ENCODE measurements at places on chromosomes 3 and 15.

- DNase-seq = peak; percentile 21
Measured at GRCh38 chr15:58269455-58270414, 131.6 kb downstream of the AQP9 start.

DNA sequence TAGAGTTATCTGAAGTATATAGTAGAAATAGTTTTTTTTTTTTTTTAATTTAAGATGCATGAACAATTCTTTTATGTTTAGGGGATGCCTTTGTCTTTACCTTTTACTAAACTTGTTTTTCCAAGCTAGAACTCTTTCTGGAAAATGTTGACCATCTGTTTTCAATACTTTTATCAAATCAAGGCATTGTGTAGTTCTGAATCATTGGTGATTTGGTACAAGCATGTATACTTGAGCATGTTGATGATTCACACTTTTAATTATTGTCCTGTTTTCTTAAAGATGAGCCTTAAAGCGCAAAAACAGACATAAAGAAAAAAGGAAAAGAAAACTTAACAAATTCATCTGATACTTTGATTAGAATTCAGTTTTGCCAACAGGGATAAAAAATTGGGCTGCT is 28.3 kb downstream of the PDCD6IP start:
- no peak for DNase-seq

DNA sequence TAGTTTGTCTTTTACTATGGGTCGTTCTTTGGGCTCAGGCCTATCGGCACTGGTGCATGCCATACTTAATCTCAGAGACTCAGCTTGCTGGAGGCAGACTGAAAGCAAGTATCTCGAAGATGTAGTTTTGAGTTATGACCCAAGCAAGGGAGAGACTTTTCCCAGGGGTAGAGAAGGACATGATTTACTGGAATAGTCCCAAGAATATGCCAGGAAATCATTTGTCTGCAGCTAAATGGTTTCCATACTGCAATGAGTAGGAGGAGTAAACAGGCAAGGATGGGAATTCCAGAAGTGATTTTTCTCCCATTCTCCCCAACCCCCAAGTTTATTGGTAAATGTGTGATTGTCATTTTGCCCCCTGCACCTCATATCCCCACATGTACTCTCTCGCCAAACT is 35.4 kb upstream of the LACTB start:
- DNase-seq = no peak

GRCh38 chr3:133479895-133480669 is 80.2 kb downstream of the BFSP2 start:
- DNase-seq = no peak

DNA sequence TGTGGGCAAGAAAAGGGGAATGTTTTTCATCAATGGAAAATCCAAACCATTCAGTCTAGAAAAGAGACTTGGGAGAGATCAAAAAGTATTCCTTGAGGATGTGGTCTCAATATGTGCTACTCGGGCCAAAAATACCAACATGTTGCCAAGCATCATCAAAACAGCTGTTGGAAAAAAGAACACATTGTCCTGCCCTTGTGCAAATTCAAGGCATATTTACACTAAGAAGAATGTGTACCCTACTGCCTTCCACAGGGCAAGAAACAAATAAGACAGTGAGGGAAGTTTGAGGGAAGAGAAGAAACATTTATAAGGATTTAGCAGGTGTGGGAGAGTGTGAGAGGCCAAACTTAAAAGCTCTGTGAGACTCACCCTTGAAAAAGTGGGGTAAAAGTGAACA is 252.1 kb downstream of the NTRK3 start:
- DNase-seq = no peak

GRCh38 chr15:75669191-75669878 is 21.6 kb downstream of the SNX33 start:
- no peak for DNase-seq

- DNase-seq = no peak
Measured at GRCh38 chr3:108125153-108125543, 34.3 kb upstream of the CD47 start.

DNA sequence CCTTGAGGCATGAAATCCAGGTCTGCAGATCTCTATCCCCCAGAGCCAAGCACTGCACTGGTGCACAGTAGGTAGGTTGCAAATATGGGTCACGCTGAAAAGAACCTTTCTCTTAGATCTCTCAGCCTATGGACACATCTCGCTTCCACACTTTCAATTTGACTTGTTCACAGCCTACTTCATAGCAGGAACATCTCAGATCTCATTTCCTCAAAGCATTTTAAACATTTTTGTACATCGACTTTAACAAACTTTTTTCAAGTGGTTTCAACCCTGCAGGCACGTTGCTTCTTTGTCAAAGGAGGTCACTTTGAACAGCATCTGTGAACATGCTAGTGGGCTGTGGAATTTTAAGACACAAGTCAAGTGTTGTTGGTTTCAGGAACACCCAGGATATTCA is 76.0 kb downstream of the SLC12A8 start:
- no peak for DNase-seq

GRCh38 chr15:58293622-58294550 is 137.9 kb upstream of the LIPC start:
- no peak for DNase-seq

DNA sequence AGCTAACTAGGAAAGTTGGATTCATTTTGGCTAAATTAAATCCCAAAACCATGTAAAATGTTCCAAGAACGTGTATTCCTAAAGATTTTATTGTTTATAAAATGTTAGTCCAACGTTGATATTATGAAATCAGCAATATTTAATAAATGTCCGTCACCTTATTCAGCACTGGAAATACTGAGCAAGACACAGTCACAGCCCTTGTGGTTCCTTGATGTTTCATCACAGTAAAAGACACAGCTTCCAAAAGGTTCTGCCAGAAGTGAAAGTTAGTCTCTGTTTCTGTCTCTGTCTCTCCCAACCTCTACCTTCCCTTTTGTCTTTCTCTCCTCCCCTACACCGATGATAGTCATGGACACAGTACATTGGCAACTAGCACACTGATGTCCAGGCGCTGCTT is 82.2 kb upstream of the BOC start:
- no peak for DNase-seq

GRCh38 chr3:48562367-48563095 is 1.1 kb downstream of the UCN2 start:
- DNase-seq = no peak

GRCh38 chr15:47266566-47266965 is 450.7 kb upstream of the SEMA6D start:
- DNase-seq = no peak

- DNase-seq = no peak
Measured at GRCh38 chr15:57708047-57708446, 1.5 kb downstream of the POLR2M start.

GRCh38 chr15:77658304-77658703 is 25.6 kb upstream of the LINGO1 start:
- DNase-seq = no peak

- no peak for DNase-seq
Measured at GRCh38 chr3:126704494-126705214, 614 bp downstream of the CHCHD6 start.

GRCh38 chr3:193928354-193929209 is 207.4 kb upstream of the HES1 start:
- DNase-seq = no peak

DNA sequence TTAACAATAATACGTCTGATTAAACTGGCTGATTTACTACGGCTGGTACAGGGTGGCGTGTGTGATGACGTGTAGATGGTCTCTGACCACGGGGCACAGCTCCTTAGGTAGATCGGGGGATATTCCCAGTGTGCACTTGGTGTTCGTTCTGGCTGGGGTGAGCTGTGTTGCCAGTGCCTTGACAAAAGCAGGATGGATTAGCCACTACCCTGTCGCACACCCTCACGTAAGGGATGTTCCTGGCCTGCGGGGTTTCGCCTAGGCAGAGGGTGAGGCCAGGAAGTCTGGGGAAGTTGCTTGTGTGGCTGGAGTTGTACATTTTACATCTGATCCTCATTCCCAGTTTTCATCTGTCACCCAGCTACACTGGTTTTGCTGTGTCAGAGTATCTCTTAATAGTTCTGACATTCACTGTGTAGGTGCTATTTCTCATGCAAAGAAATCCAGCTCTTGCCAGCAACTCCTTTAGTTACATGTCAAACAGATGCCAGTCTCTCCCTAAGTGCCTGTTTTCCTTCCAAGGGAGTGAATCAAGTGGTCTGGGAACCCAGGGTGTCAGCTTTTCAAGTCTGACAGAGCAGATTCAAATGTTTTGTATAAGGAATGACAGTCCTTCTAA is 66.1 kb upstream of the CCR4 start:
- no peak for DNase-seq

- DNase-seq = no peak
Measured at GRCh38 chr15:101697488-101697887, 26.8 kb downstream of the TARS3 start.

DNA sequence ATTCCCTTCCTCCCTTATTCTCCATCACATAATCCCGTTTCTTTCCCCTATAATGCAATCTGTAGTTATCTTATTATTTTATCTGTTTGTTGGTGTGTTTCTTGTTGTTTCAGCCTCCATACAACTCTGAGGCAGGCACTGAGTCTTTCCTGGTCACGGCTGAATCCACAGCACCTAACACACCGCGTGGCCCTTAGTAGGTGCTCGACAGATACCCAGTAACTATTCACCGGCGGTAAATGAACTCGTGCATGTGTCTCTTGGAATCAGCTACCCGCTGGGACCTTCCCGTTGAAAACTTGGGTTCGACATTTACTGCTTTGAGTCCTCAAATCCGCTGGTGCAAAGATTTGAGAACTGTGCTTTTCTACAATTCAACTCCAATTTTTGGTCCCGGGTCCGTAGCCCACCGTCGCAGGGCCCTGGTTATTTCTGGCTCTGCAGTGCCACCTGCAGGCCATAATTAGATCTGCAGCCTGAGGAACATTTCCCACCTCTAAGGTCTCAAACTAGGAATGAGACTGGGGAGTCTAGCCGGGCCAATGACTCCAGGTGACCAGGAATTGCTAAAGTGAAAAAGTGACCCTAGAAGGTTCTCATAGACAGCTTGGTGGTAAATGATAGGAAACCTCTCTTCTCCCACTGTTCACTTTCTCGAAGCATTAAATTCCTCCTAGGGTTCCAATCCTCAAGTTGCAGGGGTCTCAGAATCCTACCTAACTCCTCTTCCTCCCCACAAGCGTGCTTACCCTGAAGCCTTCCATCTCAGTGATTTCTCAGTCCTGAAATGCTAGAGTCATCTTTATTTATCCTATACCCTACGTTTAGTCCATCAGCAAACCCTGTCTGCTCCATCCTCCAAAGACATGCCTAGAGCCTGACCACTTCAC is 40.0 kb upstream of the TRH start:
- DNase-seq = peak; percentile 48

DNA sequence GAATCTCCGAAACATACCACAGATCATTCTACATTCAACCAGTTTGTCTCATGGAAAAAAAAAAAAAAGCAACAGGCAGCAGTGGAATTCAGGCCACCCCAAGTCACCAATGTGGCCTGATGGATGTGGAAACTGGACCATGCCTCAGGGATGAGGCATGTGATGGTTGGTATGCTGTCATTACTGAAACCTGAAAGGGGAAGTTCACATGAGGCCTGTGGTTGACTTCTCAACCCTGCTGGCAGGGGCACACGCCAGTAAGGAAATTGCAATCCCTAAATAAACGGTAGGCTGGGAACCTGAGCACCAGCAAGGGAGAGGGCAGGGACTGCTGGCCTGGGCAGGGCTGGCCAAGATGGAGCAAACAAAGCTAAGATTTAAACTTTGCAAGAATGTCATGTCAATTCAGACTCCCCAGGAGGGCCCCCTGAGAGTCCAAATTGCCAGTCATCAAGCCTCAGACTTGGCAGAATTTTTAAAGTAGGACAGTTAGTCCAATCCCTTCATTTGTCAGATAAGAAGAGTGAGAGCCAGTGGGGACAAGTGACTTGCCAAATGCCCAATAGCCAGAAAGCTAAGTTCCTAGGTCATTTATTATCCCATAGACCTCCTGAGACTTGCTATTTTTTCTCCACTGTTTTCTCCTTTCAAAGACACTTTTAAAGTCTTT is 310.4 kb downstream of the ERC2 start:
- no peak for DNase-seq

- no peak for DNase-seq
Measured at GRCh38 chr3:134004841-134005240, 24.9 kb downstream of the SLCO2A1 start.

DNA sequence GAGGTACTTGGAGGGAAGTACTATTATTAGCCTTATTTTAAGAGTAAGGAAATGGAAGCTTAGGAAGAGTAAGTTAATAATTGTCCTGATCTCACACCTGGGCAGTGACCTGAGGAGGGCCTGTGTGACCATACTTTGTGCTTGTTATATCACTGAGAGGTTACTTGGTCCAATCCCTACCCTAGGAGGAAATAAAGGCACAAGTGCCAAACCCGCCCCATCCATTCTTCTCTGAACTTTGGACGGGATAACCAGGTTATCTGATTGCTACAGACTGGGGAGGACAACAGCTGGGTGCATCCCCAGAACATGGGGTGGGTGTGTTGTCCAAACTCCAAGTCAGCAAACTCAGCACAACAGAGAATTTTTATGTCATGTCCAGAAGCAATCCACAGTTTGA is 77.7 kb upstream of the NR2E3 start:
- no peak for DNase-seq

DNA sequence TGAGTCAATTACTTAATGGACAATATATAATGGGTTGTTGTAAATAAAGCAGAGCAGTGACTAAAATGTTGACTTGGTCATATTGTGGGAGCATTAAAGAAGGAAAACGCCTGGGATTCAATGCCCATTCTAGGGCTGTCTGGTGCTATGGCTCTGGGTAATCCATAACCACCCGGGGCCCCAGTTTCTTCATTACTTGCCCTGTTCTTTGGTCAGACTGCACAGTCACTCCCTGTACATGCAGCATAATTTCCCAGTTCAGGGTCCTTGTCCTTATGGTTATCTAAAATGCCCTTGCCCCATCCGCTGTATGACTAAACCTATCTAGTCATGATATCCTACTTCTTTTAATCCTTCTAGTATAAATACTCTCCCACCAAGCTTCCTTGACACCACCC is 27.5 kb upstream of the DENND4A start:
- no peak for DNase-seq

DNA sequence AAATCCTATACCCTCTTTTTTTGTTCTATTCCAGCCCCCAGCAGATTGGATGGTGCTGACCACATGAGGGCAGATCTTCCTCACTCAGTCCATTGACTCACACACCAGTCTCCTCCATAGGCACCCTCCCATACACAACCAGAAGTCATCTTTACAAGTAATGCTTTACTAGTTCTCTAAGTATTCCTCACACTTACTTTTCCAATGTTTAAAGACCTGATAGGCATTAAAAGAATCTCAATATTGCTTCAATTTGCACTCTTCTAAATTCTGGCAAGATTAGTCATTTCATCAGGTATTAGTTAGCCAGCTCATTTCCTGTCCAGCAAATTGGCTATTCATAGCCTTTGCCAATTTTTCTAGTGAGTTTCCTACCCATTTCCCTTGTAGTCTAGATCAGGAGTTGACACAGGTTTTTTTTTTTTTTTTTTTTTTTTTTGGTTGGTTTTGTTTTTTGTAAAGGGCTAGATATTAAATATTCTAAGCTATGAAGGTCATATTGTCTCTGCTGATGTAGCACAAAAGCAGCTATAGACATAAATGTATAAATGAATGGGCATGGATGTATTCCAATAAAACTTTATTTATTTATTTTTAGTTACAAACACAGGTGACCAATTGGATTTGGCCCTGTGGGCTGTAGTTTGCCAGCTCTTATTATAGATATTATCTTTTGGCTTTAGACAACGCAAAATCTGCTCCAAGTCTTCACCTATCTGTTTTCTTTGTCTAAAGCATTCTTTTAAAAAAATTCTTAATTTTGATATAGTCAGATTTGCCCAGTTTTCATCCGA is 76.1 kb downstream of the ABHD5 start:
- no peak for DNase-seq

Data from NCI-H1694 (cell line).